NCI-H774 (cell line): ENCODE measurements at places on chromosomes 4 and X.

GRCh38 chr4:169335331-169335730 lies 64.6 kb upstream of the SH3RF1 start:
- DNase-seq, result no peak

GRCh38 chrX:40172401-40173142 lies 74.8 kb upstream of the BCOR start:
- no peak for DNase-seq

- DNase-seq, result no peak
Measured at GRCh38 chrX:149571770-149572169, 15.5 kb downstream of the MAGEA9B start.

DNA sequence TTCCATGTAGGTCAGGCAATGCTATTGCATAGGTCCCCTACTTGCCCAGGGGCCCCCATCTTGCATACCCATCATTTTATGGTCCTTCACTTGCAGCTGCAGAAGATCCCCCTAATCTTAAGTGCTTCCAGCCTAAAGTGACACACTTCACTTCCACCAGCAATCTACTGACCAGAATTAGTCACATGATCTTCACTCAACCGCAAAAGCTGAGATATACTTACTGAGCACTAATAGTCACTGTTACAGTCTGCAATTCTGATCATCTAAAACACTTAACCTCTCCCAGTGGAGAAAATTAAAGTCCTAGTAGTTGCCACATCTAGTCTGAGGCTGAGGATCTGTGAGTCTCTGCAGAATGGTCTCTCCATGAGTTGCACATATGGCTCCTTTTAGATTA lies 82.1 kb downstream of the AREG start:
- no peak for DNase-seq

GRCh38 chr4:156182269-156182668 lies 228.6 kb upstream of the CTSO start:
- no peak for DNase-seq

DNA sequence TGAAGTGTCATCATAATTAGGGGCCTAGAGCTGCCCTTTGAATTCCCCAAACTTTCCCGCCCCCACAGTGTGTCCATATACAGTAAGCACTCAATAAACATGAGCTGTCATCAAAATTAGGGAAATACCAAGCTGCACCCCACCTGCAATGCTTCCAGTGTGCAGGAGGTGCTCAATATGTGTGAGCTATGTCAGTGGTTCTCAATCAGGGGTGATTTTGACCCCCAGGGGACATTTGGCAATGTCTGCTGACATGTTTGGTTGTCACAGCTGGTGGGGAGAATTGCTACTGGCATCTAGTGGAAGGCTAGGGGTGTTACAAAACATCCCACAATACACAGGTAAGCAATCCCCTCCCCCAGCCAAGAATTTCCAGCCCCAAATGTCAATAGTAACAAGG lies 748 bp downstream of the CFP start:
- no peak for DNase-seq

DNA sequence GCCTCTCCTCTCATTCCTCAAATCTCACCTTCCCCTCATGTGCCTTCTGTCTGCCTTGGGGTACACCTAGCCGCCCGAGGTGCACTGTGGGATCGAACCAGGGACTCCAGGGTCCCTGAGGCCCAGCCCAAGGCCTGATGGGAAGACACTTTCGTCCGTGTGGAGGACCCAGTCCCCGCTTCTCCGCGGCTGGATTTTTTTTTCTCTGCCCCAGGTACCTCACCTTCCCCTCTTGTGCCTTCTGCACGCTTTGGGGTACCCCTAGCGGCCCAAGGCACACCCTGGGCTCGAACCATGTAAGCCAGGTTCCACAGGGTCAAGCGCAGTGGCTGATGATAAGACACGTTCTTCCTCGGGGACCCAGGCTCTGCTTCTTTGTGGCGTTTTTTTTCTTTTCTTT lies 530.7 kb downstream of the CWH43 start:
- DNase-seq, result no peak

DNA sequence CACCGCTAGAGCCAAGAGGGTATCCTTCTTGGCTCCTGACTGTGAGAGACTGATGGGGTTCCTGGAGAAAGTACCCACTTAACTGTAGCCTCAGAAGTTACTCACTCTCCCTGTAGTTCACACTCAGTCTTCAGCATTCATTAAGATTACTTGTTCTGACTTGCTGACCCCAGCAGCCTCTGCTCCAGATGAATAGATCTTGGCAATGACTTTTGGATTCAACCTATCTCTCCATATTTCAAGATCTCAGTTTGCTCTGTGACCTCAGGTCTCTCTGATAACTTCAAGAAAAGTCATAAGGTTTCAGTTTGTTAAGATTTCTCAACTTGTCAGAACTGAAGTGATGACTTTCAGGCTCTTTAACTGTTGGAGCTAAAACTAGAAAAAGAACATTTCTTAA lies 825.6 kb downstream of the PCDH7 start:
- DNase-seq, result no peak

GRCh38 chrX:41045960-41046567 lies 39.2 kb upstream of the USP9X start:
- no peak for DNase-seq

- DNase-seq, result no peak
Measured at GRCh38 chrX:153769158-153769864, 5.3 kb downstream of the PLXNB3 start.

- DNase-seq, result no peak
Measured at GRCh38 chr4:25795566-25796454, 67.0 kb downstream of the SEL1L3 start.

DNA sequence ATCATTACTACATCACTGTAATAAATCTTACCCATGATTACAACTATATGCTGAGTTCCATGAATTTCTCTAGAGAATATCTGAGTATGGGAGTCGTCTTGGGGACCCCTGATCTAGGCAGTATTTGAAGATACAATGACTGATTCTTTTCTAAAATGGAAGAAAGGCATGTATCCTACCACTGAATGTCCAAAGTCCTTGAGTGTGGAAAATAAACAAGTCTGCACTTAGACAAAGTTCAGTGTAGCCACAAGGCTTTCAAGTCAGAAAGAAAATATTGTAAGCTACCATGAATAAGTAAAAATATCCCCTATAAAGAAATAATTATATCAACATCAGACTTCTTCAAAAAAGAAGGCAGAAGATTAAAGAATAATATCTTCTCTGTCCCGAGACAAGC lies 42.4 kb downstream of the ZNF674 start:
- DNase-seq, result no peak

GRCh38 chrX:43581167-43581566 lies 74.9 kb upstream of the MAOA start:
- no peak for DNase-seq

DNA sequence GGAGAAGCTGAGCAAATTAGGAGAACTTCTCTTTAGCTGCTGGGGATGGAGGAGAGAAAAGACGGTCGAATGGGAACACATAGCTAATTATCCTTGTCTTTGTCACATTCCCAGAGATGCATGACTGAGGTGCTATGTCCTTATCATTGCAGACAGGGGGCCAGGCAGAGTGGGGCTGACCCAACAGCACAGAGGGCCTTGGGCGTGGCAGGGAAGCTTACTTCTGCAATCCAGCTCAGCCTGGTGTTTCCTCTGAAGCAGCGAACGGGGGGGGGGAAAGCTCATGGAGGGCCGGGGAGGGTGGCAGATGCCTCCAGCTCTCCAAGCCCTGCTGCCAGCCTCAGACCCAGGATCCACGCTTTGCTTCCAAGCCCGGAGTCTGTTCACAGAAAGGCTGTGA lies 50.8 kb upstream of the HOPX start:
- no peak for DNase-seq

DNA sequence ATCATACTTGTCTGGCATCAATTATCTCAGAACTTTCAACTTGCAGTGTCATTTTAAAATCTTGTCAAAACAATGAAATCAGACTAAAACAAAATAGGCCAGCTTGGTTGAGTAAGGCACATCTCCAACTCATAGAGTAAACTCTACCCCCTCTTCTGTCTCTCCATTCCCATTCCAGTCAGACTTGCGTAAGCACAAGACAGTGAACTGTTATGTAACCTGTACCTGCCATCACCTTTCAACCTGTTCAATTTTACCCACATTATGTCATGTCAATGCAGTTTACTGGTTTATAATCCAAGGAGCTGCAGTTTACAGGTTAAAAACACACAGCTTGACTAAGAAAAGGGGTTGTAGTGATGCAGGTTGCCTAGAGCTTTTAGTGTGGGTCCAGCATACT lies 8.3 kb downstream of the CDX4 start:
- DNase-seq, result no peak

GRCh38 chr4:106305435-106306055 lies 10.5 kb downstream of the TBCK start:
- DNase-seq, result no peak

DNA sequence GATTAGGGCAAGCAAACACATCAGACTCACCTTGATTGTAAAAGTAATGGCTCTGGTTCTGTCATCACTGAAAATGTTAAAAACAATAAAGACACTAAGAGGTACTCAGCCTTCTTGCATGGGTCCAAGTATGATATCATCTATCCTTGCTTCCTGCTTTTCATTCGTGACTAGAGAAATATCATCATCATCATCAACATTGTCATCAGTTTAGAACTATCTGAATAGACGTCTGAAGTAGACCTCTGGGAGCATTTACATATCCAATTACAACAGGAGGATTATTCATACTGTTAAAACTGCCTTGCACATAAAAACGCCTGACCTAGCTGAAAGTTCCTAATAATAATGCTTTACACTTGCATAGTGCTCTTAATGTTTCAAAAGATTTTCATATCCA lies 9.8 kb upstream of the FRAS1 start:
- no peak for DNase-seq

- DNase-seq, result no peak
Measured at GRCh38 chr4:151887816-151888180, 127.0 kb upstream of the GATB start.

DNA sequence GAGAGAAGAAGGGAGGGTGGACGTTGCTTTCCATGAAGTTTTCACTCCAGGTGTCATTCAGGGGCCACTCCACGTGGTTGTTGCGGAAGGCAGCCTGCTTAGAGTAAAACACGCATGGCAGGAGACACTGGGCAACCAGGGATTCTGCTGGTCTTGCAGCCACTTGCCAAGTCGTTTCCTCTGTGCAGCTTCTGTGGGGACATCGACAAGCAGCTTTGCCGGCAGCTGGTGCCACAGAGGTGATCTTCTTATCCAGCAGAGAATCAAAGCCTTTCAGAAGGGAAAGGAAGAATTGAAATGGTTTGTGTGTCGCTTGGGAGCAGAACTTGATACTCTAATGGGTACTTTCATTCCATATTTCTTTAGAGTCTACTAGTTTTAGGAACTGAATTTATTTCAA lies 867.1 kb upstream of the TENM3 start:
- DNase-seq, result no peak

DNA sequence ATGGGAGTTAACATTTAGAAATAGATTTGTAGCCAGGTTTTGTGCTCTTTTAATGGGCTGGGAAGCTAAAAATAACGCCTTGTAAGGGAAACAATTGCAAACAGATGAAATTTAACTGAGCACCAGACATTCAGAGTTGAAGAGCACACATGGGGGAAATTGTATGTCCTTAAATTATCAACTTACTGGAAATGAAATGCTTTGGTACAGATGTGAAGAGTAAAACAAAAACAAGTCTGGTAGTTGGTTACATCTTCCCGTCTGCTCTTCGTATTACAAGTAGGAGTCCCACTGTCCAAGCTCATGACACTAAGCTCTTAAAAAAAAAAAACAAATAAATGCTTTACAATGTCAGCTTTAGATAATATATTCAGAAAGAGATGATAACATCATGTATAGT lies 59.5 kb upstream of the RPA4 start:
- no peak for DNase-seq

- DNase-seq, result no peak
Measured at GRCh38 chr4:177367336-177367735, 57.7 kb downstream of the NEIL3 start.

DNA sequence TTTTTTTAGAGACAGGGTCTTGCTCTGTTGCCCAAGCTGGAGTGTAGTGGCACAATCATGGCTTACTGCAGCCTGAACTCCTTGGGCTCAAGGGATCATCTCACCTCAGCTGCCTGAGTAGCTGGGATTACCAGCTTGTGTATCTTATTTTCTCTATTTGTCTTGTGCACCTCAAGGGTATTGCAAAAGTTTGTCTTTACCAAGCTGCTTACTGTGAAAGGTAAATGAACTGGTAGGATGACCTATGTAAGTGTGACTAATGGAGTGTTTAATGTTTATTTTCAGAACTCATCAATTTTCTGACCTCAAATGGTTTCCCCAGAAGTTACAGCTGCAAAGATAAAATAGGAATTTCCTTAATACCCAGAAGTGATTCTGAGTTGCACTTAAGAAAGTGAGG lies 5.3 kb upstream of the FGA start:
- DNase-seq, result no peak

GRCh38 chr4:12472087-12472486 lies 1012.1 kb downstream of the RAB28 start:
- DNase-seq, result no peak

GRCh38 chr4:143347484-143348111 lies 10.9 kb downstream of the GAB1 start:
- no peak for DNase-seq

DNA sequence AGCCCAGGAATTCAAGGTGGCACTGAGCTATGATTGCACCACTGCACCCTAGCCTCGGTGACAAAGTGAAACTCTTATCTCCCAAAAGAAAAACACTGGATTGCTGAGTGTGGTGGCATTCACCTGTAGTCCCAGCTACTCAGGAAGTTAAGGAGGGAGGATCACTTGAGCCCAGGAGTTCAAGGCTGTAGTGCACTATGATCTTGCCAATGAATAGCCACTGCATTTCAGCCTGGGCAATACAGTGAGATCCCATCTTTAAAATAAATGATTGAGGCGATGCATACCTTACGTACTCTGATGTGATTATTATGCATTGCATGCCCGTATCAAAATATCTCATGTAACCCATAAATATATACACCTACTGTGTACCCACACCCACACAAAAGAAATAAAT lies 31.2 kb upstream of the LARP1B start:
- DNase-seq, result no peak

- DNase-seq, result no peak
Measured at GRCh38 chr4:140227286-140227685, 73.3 kb upstream of the MAML3 start.

DNA sequence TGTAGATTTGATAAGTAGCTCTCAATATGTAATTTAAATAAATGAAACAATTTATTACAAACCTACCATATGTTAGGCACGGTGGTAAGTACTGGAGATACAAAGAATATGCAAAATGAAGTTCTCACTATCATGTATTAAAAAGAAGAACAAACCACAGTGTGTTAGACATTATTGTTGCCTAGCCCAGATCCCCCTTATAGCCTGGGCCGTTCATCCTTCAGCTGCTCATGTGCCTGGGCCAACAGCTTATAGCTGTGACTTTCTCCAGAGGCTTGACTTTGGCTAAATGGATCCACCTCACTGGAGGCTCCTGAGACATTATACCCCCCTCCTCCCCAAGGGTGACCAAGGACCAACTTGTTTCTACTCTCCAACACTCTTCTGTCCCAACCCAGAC lies 29.8 kb upstream of the CCNG2 start:
- DNase-seq, result no peak

- no peak for DNase-seq
Measured at GRCh38 chrX:25112156-25112555, 96.4 kb upstream of the ARX start.
